ENCODE measurements at places on chromosomes 11 and 22.

DNA sequence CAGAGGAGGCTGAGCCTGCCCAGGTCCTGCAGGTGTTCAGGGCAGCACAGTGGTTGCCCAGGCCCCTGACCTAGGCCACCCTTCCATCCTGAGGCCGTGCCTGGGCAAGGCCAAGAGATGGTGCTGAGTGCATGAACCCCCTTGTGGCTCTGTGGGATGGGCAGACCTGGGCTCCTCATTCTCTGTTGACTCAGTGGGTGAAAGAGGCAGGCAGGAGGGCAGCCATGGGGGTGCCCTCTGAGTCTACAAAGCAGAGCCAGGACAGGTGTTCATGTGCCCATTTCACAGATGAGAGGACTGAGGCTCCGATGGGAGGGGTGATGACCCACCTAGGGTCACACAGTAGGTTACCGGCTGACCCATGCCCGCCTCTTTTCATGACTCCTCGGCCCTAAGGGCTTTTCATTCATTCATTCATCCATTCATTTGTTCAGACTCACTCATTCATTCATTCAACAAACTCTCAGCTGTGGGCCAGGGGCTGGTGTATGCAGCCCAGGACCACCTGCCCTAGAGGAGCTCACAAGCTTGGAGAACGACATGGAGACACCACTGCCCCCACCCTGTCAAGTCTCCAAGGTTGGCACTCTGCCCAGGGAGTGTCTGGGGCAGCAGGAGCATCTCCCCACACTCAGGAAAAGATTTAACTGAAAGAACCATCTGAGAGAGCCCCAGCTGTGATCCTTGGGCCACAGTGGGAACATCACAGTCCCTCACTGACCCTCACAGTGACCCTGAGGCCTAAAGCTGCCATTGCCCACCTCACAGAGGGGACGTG, 40.5 kb downstream of the IGLL5 start:
- DNase-seq, result no peak

DNA sequence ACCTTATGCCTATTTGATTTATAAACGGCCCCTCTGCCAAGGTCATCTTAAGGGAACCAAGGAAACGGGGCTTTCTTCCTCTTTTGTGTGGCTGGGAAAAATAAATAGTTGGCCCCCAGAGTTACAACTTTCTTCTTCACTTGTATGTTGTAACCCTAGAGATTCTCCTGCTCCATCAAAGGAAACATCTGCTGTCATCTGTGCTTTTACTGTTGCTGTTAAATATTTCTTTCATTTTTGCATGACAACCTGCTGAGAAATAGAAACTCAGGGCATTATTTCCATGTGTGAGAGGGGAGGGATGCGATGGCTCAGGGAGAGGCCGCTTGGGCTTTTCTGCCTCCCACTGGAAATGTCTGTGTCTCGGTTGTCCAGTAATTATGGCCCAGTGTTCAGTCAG, 21.8 kb upstream of the CDC42EP2 start:
- no peak for DNase-seq

DNA sequence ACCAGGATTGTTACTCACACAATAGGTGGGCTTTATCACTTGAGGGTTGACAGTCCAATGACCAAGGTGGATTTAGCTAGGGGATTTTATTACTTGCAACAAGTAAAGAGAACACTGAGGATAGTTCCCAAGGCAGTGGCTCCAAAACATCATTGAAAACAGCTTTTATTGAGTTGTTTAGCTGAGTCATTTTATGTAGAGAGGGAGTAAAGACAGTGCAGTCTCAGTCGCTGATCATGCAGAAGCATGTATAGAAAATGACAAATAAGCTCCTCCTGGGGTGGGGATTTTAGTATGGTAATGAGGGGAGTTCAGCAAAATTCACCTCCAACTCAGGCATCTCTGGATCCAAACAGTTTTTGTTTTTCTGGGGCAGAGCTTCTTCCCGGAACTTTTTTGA, 163.0 kb upstream of the CCDC179 start:
- DNase-seq, result no peak

GRCh38 chr11:130092661-130093060, 23.0 kb downstream of the APLP2 start:
- no peak for DNase-seq

- DNase-seq, result no peak
These were observed 647.6 kb downstream of the BRD1 start for GRCh38 chr22:49179886-49180682.

GRCh38 chr11:68120273-68121066, 718 bp downstream of the CHKA start:
- peak; percentile 36 for DNase-seq
